ENCODE measurements at places on chromosomes 3 and 15.

GRCh38 chr3:6921066-6921465, 60.2 kb downstream of the GRM7 start:
- no peak for DNase-seq

DNA sequence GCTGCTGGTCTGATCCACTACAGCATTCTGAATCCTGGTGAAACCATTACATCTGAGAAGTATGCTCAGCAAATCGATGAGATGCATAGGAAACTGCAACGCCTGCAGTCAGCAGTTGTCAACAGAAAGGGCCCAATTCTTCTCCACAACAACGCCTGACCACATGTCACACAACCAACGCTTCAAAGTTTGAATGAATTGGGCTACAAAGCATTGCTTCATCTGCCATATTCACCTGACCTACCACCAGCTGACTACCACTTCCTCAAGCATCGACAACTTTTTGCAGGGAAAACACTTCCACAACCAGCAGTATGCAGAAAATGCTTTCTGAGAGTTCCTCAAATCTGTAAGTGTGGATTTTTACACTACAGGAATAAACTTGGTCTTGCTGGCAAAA, 54.7 kb upstream of the C2CD4B start:
- DNase-seq = peak; percentile 42

DNA sequence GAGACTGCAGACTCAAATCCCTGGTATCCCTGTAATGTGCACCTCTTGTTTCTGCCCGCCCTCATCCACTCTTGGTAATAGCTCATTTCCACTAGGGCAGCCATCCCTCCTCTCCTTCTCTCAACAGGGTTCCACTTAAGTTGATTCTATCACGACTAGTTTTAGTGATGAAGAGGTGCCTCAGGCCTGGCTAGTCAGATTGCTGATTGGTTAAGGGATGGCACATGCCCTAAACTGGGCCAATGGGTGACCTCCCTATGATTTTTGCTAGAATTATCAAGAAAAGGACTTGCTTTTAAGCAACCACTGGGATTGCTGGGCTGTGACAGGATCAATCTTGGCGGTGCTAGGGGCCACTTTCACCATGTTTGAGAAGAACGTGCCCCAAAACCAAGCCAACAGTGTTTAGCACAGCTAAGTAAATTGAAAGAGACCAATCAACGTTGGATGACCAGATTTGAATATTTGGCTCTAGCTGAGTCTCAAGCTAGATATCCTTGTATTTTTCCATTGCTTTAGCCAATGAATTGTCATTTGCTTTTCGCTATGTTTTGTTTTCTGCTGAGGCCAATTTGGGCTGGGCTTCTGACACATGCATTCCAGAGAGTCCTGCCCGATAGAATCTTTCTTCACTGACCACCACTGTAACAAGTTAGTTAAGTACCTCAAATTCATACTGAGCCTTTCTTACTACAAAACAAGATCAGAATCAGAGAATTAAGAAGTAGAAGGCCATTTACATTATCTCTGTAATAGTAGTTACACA, 131.0 kb downstream of the PDZRN3 start:
- DNase-seq = peak; percentile 79

- no peak for DNase-seq
Observed at GRCh38 chr15:65612949-65613744, 2.2 kb upstream of the INTS14 start.

DNA sequence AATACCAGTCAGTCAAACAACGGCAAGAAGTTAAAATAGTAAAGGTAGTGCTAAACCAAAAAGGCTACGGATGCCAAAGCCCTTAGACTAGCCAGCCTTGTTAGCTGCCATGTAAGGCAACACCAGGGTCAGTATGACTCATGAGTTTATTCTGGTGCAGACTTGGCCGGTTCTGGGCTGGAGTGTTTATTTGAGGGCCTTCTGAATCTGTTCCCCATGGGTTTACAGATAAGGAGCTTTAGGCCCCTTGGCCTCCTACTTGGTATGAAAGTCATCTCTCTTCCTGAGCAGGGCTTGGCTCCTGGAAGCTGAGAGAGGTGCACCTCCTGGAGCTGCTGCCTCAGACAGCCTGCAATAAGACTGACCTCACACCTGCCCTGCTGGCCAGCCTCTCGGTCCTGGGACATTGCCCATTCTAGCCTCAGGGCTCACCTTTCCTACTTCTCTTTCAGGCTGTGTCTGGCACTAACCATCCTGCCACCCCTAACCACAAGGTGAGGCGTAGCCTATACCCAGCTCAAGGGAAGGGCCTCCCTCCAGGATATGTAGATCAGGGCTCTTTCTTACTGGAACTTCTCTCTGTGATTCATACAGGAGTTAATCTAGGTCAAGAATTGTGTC, 10.4 kb upstream of the RTP1 start:
- DNase-seq = no peak

DNA sequence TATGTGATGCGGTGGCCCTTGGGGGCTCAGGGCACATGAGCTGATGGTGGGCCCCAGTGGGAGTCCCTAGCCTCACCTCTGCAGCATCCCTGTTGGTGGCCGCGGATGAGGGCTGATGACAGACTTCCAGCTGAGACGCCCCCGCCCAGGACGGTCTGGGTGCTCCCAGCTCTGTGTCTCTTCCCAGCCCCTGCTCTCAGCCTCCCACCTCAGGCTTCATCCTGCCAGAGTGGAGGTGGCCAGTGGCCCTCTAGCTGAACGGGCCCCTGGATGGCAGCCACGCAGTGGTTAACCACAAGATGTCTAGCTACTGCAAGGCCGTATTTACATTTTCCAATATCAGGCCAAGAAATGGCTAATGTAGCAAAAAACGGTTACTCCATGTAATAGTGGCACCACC, 205.3 kb upstream of the LINGO1 start:
- DNase-seq = no peak

Data from esophagus muscularis mucosa (tissue), 4 donors.